Effector CD4-positive, alpha-beta T cell (primary cell): ENCODE measurements at places on chromosomes 2 and 18.

DNA sequence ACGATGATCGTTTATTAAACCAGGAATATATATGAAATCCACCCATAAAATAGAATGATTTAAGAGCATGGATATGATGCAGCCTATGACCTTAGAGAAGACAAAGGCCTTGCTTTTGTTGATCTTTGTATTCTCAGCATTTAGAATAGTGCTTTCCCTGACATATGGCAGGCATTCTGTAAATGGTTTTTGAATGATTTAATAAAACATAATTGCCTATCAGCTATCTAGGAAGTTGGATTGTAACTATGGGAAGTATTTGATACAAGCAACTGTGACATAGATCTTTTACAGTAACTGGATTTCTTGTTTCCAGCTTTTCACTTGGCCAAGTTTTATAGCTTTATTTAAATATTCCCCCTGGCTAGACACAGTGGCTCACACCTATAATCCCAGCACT, 5.1 kb upstream of the GPR155 start:
- no peak for DNase-seq

GRCh38 chr18:58668211-58668610, 3.1 kb upstream of the MALT1 start:
- no peak for DNase-seq

GRCh38 chr2:221848286-221848685, 276.2 kb upstream of the EPHA4 start:
- no peak for DNase-seq

DNA sequence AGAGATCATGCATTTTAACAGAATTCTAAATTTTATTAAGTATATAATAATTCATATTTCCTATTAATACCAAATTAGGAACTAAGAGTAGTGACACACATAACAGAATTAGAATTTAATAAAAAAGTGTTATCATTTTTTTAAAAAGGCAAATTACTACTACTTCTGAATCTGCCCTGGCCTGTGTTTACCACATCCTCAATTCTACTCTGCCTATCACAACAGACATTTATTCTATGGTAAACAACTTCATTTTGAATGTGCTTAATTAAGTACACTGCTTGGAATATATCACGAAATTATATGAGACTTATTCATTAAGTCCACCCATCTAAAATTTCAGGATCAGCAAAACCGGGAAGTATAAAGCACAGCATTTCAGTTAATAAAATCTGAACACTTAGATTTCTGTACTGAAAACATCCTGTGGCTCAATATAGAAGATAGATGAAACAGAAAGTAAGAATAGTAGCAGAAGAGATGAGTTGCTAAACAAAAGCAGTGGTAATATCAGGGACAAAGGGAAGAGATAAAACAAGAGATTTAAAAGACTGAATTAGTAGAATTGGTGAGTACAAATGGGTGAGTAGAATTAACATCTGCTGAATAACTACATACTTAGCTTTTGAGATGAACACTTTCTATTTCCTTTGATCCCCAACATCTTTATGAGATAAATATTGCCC, 3.7 kb downstream of the SMC6 start:
- no peak for DNase-seq

GRCh38 chr2:28697602-28698149, 54.0 kb upstream of the PPP1CB start:
- no peak for DNase-seq

- DNase-seq = no peak
Observed at GRCh38 chr18:51915176-51915575, 424.8 kb upstream of the DCC start.

- no peak for DNase-seq
Observed at GRCh38 chr2:72415781-72416475, 268.3 kb upstream of the CYP26B1 start.

DNA sequence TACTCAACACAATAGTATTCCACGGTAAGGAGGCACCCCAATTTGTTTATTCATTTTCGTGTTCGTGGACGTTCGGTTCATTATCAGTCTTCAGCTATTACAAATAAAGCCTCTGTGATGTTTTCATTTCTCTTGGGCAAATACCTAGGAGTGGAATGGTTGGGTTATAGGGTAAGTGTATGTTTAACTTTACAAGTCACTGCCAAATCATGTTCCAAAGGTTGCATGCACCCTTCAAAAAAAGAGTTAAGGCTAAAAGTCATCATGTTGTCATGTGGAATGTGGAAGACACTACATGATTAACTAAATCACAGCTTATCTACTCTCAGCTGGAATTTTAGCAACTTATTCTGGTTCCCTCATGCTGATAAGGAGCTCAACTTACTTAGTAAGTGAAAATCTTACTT, 15.8 kb downstream of the INO80C start:
- no peak for DNase-seq

DNA sequence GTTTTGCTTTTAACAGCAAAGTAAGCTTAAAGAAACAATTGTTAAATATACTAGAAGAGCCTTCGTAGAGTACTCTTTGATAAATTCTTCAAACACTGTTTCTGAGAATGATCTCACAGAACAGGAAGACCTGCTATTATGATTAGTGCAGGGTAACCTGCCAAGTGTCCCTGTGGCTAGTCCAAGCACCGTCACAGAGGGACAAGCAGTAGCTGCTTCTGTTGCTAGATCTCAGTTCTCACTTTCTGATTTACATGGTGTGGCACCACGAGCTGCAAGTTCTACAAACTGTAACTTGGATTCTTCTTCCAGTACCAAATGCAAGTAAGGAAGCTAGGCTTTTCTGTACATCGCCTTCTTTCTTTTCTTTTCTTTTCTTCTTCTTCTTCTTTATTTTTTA, 121.5 kb downstream of the PIEZO2 start:
- DNase-seq = no peak

GRCh38 chr18:76231402-76231801, 263.6 kb downstream of the ZNF516 start:
- no peak for DNase-seq

DNA sequence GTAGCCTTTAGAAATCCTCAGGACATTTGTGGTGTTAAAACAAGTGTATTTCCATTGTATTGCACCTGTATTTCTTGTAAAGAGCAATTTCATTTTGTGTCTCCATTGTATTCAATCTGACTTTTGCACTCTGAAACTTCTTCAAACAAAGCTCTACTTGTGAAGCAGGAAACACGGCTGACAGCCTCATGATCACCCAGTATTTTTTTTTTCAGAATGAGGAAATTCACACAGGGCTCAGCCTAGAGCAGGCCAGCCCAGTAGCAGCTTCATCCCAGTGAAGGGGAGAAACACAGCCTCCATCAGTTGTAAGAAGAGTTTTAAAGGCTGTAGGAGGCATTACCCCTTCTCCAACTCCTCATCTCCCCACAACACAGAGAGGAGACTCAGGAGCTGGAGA, 175.9 kb upstream of the KLHL29 start:
- no peak for DNase-seq

DNA sequence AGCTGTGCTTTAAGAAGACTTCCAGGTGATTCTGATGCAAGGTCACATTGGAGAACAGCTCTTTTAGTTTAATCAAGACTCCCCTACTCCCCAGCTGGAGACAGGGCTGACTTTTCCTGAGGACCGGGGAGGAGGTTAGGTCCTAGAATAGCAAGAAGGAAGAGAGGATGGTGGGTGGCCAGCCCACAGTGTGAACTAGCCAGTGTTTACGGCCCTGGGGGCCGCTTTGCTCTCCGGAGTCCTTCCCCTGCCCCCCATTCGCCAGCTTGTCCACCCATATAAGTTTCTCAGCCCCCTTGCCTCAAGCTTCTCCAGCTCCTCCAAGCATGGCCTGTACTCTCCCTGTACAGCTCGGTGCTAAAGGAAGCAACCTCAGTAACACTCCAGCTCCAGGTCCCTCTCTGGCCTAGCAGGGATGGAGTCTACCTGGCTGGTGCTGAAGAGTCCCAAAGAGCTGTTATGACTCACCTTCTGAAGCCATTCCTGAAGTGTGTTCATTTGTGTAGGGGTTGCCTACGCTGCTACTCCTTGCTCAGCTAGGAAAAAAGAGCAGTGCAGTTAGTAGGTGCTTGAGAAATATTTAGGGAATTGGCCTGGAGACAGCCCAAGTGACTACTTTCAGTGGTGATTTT, 7.9 kb downstream of the INPP4A start:
- DNase-seq = no peak
